ENCODE measurements at places on chromosomes 2 and 18.

GRCh38 chr18:9380101-9380500 is 45.5 kb downstream of the TWSG1 start:
- no peak for DNase-seq

GRCh38 chr2:30649278-30649677 is 158.0 kb downstream of the CAPN13 start:
- no peak for DNase-seq

- DNase-seq: no peak
Observed at GRCh38 chr2:119352357-119352756, 14.3 kb downstream of the C2orf76 start.

DNA sequence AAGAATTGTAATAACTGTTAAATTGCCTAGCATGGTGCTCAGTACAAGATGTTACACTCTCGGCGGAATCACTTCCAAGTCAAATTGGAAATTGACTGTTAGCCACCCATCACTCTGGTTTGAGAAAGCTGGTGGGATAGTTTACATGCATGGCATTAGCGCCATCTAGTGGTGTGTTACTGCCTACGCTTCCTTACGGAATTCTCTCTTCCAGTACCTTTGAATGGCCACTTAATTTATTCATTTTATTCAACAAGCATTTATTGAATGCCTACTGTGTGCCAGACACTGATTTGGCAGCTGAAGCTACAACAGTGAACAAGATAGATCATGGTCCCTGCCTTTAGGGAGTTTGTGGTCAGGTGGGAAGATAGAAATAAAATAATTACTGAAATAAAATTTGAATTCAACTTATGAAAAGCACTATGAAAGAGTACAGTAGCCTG is 171.2 kb downstream of the TMEM247 start:
- peak; percentile 29 for DNase-seq

DNA sequence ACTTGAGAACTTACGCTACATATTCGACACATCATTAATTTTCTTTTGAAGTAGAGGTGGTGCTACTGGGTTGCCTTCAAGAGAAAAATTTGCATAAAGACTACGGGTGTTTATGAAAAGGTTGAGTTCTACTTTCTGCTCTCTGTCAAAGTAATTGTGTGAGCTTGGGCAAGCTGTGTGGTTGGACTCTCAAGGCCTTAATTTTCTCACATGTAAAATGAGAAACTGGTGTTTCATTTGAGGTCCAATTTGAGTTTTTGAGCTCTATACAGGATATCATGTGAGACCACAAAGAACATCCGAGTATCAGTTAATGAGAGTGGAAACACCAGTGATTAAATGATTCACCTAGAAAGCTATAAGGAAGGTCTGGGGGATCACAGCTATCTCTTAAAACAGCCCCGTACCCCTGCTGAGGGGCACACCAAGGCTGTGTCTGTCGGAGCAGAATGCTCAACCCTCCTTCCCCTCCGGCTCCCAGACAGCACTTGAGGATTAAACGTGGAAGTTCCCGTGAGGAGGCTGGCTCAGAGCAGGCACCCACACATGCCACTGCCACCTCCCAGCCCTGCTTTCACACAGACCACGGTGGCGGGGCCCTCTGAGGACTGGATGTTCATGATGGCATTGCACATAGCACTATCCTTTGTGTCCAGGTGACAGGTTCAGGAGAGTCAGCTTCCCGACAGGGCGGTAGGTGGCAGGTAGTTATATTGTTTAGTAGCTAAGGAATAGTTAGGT is 191.8 kb downstream of the RNF144A start:
- no peak for DNase-seq

- DNase-seq: no peak
Observed at GRCh38 chr2:216839688-216840087, 20.2 kb downstream of the TNP1 start.

GRCh38 chr2:230636684-230637271 is 75.9 kb upstream of the CAB39 start:
- DNase-seq: no peak

DNA sequence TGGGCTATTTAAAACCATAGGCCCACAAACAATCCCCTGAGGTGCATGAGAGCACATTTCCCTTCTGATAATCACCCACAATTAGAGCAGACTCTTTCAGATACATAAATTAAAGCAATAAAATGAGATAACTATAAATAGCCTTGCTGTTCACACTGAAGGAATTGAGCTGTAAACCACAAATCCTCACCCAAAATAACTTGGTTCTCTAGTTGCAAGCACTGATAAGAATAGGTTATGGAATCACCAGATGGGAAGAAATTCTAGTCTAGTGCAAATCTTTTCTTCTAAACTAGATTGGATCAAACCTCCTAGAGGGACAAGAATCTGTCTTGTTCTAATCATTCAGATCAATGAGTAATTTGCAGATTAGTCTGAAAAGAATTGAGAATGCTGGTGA is 64.6 kb downstream of the NAB1 start:
- no peak for DNase-seq

Measured in stimulated activated CD4-positive, alpha-beta T cell treated with anti-CD3 and anti-CD28 coated beads, Interleukin-15, amount 100 ng/mL, for 1 hour (primary cell).